ENCODE measurements at places on chromosomes 2 and 18. TPM values are rescaled to one million over a fixed set of nuclear protein-coding genes. Genes with fewer than 3 reads are reported as not detected.
A peak's percentile ranks its signal among the peaks of the same experiment; 100 is the strongest.

LCT gene
- total RNA-seq: not detected

- DNase-seq: peak; percentile 32
These were observed at the start of gene SPIRE1 for GRCh38 chr18:12657684-12658425. Gene SPIRE1, minus strand, starts transcription at chr18:12658107. Its CDS starts 241 bp downstream, at chr18:12657866.

GRCh38 chr2:150806336-150806735 is 318.9 kb upstream of the RND3 start:
- peak; percentile 35 for DNase-seq

GRCh38 chr2:24513281-24514071 is 22.4 kb downstream of the NCOA1 start:
- DNase-seq: peak; percentile 53

DNA sequence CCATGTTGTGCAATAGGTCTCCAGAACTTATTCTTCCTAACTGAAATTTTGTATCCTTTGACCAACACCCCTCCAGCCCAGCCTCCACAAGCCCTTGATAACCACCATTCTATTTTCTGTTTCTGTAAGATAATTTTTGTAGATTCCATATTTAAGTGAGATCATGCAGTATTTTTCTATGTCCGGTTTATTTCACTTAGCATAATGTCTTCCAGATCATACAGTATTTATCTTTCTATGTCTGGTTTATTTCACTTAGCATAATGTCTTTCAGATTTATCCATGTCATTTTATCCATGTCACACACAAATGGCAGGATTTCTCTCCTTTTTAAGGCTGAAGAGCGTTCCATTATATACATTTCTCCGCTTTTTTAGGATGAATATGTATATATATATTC is 24.4 kb upstream of the ONECUT2 start:
- no peak for DNase-seq
